ENCODE measurements at places on chromosomes 13 and 19. TPM values are rescaled to one million over a fixed set of nuclear protein-coding genes. Genes with fewer than 3 reads are reported as not detected.

CACNA1A gene
- not detected for total RNA-seq

PTGER1 gene
- total RNA-seq: not detected

LGALS14 gene
- total RNA-seq: not detected

AMER2 gene
- total RNA-seq: not detected

POU2F2 gene
- 25.6 TPM for total RNA-seq

SHISA7 gene
- total RNA-seq: not detected

ADM5 gene
- total RNA-seq: 4.1 TPM

RAB20 gene
- total RNA-seq: 4.0 TPM

Data from hair follicular keratinocyte (primary cell).